ENCODE measurements at places on chromosomes 7 and 10.
A peak's percentile ranks its signal among the peaks of the same experiment; 100 is the strongest.

DNA sequence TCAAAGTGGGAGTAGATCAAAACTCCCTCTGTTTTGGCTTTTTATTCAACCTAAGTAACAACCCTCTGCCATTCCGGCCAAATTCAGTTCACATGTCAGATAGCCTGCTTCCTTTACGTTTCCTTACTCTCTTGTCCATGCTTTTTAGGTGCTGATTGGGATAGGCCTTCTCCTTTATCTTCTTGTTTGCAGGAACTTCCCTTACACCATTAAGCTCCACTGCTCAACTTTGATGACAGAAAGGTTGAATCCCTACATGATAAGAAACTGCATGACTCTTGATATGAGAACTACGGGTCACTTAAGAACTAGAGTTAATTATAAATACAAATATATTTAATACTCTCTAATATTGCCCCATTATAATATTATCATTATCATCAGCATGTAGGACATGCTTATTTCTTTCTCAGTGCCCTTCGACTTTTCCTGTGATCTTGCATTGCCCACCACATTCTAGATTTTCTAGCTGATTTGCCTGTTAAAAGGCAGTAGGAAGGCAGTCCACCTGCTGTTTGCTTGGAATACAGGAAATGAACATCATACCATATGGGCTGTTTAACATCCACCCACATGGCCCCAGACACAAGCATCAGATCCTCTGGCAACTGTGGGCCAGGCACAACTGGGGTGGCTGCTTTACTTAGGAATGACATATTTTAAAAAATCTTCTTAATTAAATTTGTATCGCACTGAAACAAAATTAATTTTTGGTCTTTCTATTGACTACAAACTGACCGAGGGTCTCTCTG, 59.7 kb upstream of the CCDC6 start:
- no peak for DNase-seq

- DNase-seq: no peak
Observed at GRCh38 chr10:48493083-48493871, 111.6 kb downstream of the ARHGAP22 start.

- DNase-seq: no peak
Observed at GRCh38 chr10:12730809-12731519, 270.5 kb downstream of the CCDC3 start.

DNA sequence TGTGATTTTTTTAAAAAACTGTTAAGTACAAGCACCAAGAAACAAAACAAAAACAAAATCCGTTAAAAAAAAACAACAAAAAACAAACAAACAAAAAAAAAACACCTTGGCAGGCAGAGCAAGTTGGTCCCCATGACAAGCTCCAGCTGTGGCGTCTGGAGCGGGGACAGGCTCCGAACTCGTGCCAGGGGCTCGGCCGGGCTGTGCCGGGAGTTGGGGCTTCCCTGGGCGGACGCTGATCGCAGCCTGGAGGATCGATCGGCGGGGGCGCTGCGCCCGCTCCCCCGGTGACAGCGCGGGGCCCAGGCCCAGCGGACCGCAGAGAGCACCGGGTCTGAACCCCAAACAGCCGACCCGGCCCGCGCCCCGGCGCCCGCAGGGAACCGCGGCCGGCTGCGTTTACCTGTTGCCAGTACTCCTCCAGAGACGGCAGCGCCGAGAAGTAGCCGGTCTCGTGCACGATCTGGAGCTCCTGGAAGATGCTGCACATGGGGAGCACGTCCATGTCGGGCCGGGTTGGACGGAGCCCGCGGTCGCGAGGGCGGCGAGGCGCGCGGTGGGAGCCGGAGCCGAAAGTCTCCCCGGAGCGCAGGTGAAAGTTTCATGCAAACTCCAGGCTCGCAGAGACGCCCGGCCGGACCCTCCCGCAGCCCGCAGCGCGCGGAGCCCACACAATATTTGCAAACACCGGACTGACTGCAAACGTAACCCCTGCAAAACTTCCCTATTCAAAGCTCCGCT, at the start of gene KLF6:
KLF6 (minus strand) TSS at position 700 of the 741 bp plus-strand sequence; CDS start at position 505, 195 bp downstream.
- no peak for DNase-seq

GRCh38 chr7:78493401-78493800, 694.8 kb downstream of the PHTF2 start:
- DNase-seq: no peak

- DNase-seq: no peak
Observed at GRCh38 chr7:50409856-50410745, 40.0 kb downstream of the FIGNL1 start.

- DNase-seq: no peak
Observed at GRCh38 chr10:89217057-89217990, 10.2 kb upstream of the CH25H start.

GRCh38 chr7:110645060-110645459, 445.9 kb upstream of the LRRN3 start:
- no peak for DNase-seq

GRCh38 chr10:124106241-124106879, 13.0 kb upstream of the CHST15 start:
- peak; percentile 38 for DNase-seq

DNA sequence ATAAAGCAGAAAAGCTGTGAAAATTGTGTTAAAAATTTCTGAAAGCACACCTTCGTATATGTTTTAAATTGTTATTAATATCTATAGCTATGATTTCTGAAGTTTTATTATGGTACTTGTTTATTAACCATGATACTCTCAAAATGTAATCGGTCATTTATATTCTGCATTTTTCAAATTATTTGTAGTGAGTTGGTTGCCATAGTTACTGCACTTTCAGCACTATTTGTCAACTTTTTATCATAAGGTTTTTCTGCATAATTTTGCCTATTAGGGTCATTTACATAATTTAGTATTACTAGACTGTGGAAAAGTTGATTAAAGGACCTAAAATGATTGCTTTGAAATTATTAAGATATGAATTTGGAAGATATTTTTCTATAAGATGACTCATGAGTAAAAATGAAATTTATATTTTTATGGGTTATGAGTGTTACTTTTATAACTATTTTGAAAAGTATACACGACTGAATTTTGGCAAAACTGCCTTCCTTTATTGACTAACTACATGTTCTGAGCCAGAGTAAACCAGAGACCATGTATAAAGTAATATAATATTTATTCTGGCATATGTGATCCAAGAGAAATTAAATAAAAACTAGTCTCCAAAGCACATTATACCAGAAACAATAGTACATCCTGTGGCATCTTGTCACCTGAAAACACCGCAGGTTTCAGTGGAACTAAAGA, 7.9 kb upstream of the AGR2 start:
- no peak for DNase-seq

- no peak for DNase-seq
Observed at GRCh38 chr7:102253973-102254370, 32.7 kb upstream of the SH2B2 start.

- DNase-seq: no peak
Observed at GRCh38 chr7:38453168-38453567, 178.0 kb downstream of the AMPH start.

DNA sequence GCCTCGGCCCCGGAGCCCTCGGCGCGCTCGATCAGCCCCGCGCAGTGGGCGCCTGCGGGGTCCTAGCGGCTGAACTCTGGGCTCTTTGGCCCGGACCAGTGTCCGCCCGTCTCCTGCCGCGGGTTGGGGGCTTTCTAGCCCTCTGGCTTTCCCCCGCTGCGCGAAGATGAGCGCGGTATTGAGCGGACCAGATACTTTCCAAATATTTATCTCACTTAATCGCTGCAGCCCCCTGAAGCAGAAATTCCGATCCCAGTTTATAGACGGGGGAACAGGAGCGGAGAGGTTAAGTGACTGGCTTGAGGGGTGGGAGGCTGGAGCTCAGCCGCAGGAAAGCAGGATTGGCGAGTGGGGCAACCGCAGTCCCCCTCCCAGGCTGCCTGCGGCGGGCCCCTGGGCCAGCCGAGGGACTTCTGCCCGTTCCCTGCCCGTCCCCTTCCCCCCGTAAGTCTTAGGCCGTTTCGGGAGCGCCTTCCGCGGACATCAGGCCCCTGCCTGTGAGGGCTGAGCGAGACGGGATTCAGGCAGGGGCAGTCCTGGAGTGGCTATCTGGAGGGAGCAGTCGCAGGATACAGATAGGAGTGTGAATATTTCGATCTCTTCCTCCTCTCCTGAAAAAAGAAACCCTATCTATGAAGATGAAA, 565 bp downstream of the STRIP2 start:
- no peak for DNase-seq

DNA sequence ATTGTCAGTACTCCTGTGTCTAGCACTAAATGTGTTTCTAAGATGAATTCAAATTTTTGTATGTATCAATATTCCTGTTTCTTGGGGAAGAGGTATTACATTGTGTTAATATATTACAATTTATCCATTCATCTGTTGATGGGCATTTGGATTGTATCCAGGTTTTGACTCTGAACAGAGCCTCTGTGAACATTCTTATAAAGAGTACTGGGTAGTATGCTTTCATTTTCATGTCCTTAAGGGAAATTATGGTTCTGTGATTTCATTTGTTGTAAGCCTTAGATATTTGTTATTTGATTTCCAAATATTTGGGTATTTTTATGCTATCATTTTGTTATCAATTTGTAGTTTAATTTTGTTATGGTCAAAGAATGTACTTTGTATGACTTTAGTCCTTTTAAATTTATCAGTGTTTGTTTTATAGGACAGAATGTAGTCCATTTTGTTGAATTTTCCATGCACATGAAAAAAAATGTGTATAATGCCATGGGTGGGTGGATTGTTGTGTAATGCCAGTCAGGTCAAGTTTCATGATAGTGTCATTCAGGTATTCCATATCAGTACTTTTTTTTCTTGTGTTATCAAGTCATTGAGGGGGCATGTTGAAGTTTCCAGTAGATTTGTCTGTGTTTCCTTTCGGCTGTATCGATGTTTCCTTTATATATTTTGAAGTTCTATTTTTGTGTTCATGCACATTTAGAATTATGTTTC, 38.4 kb downstream of the STAM start:
- no peak for DNase-seq

GRCh38 chr7:50562136-50562535, 3.1 kb downstream of the DDC start:
- DNase-seq: no peak

- no peak for DNase-seq
Observed at GRCh38 chr7:95454438-95455045, 19.7 kb upstream of the PON2 start.

- DNase-seq: no peak
Observed at GRCh38 chr10:118481871-118482270, 113.6 kb downstream of the PRLHR start.

GRCh38 chr7:29019896-29020295, 61.8 kb upstream of the TRIL start:
- no peak for DNase-seq

DNA sequence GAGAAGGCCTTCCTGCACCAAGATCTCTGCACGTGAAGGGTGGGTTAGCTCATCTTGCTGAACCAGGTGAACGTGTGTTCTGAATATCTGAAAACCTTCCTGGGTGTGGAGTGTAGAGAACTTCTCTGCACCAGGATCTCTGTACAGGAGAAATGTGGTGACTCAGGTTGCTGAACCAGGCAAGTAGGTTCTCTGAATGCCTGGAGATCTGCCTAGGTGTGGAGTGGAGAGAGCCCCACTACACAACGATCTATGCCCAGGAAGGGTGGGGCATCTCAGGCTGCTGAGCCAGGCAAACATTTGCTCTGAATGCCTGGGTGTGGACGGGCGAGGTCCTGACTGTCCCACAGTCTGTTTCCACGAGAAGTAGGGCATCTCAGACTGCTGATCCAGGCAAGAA, 1002.3 kb upstream of the KCND2 start:
- no peak for DNase-seq

DNA sequence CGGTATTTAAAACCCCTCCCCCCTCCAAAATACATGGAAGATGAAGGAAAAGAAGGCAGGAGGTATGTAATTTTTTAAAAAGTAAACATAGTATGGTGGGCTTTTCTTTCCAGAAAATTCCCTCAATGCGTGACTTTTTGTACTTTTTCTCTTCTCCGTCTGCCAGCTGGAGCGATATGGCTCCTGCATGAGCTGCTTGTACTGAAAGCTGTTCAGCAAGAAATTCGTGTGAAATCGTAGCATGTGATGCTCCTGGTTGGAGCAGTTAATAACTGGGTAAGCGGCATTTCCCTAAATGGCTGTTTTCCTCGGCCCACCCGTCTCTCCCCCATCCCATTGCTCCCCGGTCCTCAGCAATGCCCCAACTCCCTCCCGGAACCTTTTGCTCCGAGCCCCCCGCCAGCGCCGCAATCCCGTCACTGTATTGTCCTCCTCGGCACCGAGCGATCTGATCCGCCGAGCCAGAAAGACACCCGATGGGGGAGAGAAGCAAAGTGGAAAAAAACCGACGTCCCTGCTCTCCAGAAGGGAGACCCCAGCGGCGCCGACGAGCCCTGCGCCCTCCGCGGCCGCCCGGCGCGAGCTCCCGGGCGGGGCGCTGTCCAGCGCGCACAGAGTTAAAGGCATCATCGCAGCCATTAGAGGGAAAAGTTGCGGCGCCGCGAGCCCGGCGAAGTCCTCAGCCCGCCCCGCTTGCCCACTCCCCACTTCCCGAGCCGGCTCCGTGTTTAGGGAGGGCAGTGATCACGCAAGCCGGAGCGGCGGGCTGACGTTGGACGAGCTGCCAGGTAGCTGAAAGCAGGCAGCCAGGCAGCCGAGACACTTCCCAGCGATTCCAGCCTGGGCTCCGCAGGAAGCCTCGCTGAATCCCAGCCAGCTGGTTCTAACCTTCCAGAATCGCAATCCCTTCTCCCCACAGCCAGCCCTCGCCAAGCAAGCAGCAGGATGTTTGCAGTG, at the start of gene VSTM2A:
VSTM2A (plus strand) TSS at position 707 of the 957 bp plus-strand sequence. CDS start 356 bp downstream, outside the sequence.
- DNase-seq: no peak

- no peak for DNase-seq
Observed at GRCh38 chr7:17007841-17008240, 126.1 kb upstream of the AGR3 start.

DNA sequence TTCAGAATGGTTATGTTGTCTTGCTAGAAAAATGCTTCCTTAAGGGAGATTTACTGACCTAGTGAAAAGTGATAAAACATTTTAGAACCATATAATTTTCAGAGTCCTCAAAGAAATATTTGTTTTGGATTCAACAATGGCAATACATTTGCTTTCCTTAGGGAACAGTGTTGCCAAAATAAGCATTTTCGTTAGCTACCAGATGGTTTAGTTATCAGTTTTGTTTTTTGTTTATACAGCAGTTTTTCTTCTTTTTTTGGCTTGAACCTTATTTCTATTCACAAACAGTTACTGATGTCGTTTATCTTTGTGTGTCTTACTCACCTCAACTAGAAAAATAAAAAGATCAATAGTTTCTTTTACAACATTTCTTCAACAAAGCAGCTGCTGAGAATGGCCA, 48.6 kb downstream of the EXOC4 start:
- no peak for DNase-seq

- no peak for DNase-seq
Observed at GRCh38 chr7:680411-681127, 45.9 kb upstream of the DNAAF5 start.

Measured in GM04504 (cell line).